ENCODE measurements at places on chromosomes 16 and 17.

GRCh38 chr17:9177212-9177611 lies 155.9 kb downstream of the NTN1 start:
- no peak for DNase-seq

DNA sequence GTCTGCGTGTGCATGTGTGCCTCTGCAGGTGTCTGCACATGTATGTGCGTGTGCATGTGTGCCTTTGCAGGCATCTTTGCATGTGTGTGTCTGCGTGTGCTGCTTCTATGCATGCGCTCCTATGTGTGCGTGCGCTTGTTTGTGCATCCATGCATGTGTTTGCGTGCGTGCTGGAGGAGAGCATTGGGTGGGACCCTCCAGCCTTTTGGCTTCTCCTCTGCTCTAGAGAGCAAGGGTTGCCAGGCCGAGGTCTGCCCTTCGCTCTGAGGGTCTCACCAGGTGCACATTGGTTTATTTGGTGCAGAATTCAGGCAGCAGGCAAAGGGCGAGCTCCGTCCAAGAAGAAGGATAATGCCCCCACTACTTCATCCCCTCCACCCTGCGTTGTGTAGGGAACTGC lies 1.1 kb upstream of the RAB40B start:
- no peak for DNase-seq

DNA sequence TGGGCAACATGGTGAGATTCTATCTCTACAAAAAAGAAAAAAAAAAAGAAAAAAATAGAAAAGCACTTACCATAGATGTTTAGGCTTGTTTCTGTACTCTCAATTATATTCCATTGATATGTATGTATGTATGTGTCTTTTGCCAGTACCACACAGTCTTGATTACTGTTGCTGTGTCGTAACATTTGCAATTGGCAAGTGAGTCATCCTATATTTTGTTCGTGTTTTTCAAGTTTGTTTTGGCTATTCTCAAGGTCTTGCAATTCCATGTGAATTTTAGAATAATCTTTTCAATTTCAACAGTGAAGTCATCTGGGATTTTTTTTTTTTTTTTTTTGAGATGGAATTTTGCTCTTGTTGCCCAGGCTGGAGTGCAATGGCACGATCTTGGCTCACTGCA lies 19.3 kb downstream of the SPECC1 start:
- no peak for DNase-seq

- no peak for DNase-seq
These were observed 18.3 kb upstream of the CBX8 start for GRCh38 chr17:79814974-79815835.

- no peak for DNase-seq
These were observed 18.2 kb upstream of the RASL10B start for GRCh38 chr17:35713069-35713728.

DNA sequence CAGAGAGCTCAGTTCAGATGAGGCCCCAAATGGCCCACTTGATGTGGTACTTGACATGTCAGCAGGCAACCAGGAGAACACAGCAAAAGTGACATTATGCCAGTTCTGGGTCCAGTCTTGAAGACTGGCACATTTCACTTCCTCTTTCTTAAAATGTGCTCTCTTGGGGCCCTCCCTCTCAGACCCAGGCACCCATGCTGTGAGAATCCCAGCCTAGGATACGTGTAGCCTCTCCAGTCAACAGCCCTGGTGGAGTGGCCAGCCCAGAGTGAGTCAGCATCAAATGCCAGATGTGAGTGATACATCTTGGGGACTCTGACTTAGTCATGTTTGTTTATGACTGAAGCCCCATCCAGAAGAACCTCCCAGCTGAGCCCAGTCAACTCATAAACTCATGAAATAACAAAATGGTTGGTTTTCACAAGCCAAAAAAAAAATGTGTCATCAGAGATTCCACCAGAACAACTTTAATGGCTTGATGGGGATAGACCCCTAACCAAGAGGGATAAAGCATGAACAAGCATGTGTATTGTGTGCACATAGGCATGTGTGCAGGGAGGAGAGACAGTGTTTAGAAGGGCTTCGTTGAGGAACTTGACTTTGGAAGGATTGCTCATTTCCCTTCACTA lies 82.5 kb upstream of the TNRC6C start:
- no peak for DNase-seq

- DNase-seq: no peak
These were observed 113.8 kb upstream of the PMFBP1 start for GRCh38 chr16:72285728-72286127.

DNA sequence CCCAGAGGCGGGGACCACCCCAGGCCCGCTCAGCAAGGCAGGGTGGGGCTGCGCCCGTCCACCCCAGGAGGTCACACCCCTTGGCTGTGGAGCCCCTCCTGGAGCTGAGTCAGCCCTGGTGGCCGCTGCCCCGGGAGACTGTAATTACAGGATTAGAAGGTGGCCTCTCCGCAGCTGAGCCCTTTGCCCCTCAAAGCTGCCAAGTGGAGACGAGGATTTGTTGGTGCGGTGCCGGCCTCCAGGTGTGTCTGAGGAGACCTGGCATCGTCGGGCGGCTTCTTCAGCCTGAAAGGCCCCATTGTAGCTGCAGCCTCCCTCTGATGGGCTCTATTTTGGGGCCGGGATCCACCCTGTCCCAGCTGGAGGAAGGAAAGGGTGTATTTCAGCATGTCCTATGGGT lies 22.7 kb upstream of the SPNS2 start:
- no peak for DNase-seq

GRCh38 chr16:67845291-67846062 lies 1.3 kb upstream of the NUTF2 start:
- DNase-seq: no peak

- no peak for DNase-seq
These were observed 62.3 kb downstream of the NFATC3 start for GRCh38 chr16:68147444-68147843.

DNA sequence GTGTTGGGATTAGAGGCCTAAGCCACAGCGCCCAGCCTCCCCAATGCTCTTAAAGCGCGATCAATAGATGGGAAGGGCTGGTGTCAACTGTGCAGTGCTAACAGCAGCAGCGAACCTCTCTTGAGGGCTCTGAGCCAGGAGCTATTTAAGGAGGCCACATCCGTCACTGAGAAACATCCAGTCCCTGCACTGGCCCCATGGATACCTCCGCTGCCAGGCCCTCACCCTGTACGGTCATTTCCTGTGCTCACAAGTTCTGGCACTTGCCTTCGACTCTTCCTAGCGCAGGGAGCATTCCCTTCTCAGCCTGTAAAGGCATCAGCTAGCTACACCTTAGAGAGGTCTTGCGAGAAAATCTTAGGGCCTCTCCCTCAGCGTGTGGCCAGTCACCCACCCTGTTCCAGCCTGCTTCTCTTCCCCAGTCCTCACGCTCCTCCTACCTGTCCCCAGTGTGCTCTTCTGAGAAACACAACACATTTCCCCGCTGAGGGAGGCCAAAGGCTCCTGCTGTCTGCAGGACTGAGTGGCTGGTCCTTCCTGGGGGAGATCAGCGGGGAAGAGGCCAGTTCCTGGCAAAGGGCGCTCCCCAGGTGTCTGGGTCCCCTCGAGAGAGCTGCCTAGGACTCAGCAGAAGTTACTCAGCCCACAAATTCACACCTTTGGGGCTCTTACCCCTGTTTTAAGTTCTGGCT lies 28.6 kb downstream of the GTF3C1 start:
- no peak for DNase-seq

GRCh38 chr16:78183437-78184237 lies 84.2 kb downstream of the WWOX start:
- DNase-seq: peak; percentile 28

DNA sequence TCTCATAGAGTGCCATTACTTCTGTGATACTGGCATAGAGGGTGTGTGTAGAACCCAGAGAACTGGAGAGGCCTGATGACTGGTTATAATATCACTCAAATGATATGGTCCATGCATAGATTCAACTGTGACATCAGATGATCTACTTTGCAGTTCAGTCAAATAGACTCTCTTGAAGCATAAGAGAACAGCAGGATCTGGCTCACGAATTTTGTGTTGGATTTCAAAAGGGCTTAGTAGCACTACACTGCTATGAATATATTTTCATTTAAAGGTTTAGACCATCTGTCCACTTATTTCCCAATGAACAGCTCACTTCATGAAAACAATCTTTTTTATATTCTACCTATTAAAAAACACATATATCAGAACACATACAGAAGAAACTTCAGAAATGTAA lies 119.7 kb downstream of the KIF2B start:
- no peak for DNase-seq

Data from NCI-H2081 treated with DMSO at 0.1 percent for 48 hours (cell line).